ENCODE measurements at places on chromosomes 5 and 9.

- no peak for DNase-seq
Observed at GRCh38 chr9:113164536-113165300, 13.9 kb downstream of the SLC31A2 start.

- no peak for DNase-seq
Observed at GRCh38 chr5:172733131-172733973, 37.6 kb downstream of the DUSP1 start.

DNA sequence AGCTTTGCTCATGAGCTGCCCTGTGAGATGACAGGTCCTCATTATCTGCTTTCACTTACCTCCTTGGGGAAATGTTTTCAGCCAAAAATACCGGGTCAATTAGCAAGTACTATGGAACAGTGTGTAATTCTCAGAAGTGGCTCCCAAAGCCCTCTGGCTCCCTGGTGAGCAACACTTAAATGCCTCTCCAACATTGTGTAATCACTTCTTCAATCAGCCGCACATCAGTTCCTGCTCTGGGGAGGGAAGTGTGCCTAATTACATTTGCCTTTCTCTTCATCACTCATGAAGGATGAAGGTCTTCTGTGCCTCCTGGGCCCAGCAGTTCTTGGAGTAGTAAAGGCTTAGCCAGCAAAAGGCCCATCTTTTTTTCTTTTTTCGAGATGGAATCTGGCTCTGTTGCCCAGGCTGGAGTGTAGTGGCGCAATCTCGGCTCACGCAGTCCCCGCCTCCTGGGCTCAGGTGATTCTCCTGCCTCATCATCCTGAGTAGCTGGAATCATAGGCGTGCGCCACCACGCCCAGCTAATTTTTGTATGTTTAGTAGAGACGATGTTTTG lies 23.1 kb downstream of the NIM1K start:
- DNase-seq = no peak

DNA sequence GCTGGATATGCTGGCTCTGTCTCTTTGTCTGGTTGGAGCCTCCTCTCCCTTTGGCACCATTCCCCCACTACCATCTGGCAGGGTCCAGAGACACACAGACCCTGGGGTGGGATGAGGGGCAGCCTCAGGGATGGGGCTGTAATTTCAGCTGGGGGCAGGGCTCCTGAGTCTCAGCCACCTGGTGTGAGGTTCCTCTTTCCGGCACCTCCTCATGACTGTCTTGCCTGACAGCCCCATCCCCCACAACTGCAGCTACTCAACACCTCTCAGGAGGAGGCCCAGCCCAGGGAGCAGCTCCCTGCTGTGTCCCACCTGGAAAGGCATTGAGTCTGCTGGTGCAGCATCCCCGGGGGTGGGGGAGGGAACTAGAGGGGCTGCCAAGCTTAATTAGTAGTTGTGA lies 11.7 kb upstream of the RPS14 start:
- no peak for DNase-seq

GRCh38 chr5:171093598-171093997 lies 215.4 kb upstream of the TLX3 start:
- DNase-seq = no peak

Measured in stimulated activated CD4-positive, alpha-beta T cell treated with anti-CD3 and anti-CD28 coated beads, TNF-alpha, amount 100 ng/mL, for 4 hours (primary cell).